ENCODE measurements at places on chromosomes 2 and 18.

GRCh38 chr18:22282311-22283115, 113.1 kb downstream of the GATA6 start:
- peak; percentile 88 for DNase-seq

DNA sequence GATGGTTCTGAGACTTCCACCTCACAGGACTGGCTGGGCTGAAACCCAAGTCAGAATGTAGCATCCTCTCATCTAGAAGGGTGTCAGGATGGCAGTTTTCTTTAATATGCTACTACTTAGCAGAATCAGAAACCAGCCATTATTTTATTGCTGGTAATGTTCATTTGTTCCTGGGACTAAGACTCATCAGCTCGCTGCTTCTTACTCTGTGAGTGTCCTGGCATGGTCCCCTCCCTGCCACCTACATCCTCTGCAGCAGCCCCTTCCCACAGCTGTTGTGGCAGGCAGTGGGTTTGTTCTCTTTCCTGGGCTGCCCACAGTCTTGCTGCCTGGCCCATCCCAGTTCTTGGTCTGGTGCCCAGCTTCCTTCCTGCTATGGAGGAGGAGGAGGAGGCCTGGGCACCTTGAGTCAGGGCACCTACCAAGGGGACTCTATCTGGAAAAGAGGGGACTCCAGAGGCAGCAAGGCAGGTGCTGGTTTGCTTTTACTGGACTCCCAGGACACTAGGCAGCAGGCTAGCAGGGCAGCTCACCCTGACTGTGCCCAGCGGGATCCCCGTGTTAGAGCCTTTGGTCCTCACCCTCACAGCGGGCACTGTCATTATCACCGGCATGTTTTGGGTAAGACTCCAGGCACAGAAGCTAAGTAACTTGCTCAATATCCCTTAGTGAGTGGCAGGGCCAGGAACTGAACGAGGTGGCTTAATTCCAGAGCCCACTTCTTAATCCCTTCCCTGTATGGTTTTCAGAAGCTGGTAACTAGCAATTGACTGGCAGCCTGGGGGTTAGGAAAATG, 62.1 kb downstream of the LRRFIP1 start:
- no peak for DNase-seq

GRCh38 chr2:234335661-234336228, 161.1 kb downstream of the ARL4C start:
- DNase-seq = no peak

GRCh38 chr2:26849056-26849999, 1.4 kb downstream of the DPYSL5 start:
- DNase-seq = no peak

DNA sequence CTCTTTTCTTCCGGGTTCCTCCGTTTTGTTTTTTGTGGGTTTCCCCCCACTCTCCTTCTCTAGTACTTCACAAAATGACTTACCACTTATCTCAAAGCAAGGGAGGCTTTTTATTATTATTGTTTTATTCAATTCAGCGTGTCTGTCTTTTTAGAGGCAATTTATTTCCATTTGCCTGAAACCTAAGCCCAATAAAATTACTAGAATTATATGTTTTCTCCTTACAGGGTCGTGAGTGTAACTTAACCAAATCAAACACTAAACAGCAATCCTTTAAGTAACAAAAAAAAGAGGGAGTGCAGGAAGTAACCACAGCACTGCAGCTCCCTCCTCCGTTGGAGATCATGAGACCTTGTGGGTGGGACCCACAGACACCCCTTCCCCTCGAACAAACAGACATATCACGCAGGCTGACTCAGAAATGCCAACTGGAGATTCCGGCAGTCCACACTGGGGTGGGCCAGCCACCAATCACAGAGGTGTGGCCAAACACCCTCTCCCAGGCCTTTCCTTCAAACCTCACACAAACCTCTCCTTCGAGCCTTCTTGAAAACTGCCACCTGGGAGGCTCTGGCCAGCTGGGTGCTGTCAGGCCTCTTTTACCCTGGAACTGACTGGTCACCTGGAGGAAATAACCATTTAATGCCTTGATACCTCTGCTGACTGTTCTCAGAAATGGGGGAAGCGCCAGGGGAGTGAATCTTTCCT, 207.1 kb upstream of the SMAD2 start:
- peak; percentile 67 for DNase-seq

DNA sequence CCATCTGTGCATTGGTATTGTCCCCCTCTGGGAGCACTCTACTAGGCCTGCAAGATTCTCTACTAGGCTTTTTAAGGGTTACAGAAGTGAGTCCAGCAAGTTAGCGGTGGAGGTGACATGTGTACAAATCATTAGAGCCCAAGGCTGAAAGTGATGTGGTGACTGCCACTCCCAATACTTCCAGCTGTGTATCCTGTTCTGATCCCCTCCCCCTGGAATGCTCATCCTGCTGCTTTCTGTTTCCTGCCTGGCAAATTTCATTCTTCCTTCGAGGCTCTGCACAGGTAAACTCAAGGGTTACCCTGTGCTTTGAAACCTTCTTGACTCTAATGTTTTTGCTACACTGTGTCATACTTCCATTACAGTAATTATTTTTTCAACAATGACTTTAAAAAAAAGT, 258.5 kb upstream of the REV1 start:
- no peak for DNase-seq

DNA sequence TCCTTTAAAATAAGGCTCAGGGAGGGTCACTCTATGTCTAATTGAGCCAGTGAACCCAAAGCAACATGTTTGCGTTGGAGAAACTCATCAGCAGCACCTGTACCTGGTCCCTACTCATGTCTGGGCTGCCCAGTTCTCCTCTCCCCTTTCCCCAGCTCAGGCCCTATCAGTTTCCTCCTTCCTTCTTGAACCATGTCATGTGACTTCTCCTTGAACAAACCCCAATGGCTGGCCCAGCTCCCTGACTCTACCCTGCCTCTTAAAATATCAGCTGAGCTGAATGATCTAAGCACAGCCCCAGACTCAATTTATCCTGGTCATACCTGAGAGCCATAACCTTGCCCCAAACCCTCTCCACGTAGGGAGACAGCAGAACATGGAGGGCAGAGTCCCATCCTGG, 290.9 kb downstream of the LPIN1 start:
- no peak for DNase-seq

GRCh38 chr2:44348400-44348799, 12.9 kb downstream of the PREPL start:
- no peak for DNase-seq

DNA sequence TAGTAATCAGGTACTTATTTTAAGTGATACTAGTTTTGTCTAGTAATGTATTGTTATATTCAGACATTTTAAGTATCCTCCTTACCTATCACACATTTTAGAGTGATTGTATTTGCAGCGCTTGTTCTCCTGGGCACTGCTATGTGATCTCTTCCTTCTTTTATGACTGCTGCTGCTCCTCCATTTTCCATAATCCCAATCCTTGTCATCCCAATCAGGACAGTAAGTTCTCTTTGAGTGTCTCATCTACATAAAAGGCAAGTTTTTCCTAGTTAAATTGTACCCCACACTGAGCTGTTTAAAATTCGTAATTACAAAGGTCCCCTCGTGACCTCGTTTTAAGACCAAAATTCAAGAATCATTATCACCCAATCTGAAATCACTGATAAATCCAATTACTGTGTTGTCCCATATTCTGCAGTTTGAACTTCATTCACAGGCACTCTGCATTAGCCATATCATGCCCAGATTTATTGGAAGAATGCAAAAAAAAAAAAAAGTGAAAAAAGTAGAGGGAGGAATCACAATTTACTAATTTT, 2.8 kb downstream of the CLK1 start:
- DNase-seq = no peak

- DNase-seq = no peak
Measured at GRCh38 chr2:63096491-63096890, 45.9 kb downstream of the OTX1 start.
